ENCODE measurements at places on chromosomes 16 and 17. TPM values are rescaled to one million over a fixed set of nuclear protein-coding genes. Genes with fewer than 3 reads are reported as not detected.

ATP1B2 gene
- 0.07 TPM for total RNA-seq

CFAP119 gene
- 0.91 TPM for total RNA-seq

AANAT gene
- total RNA-seq, result not detected

BCL7C gene
- 27.1 TPM for total RNA-seq

DPEP3 gene
- not detected for total RNA-seq

AATK gene
- total RNA-seq, result 1.0 TPM

TRPV3 gene
- total RNA-seq, result 2.3 TPM

TBC1D3G gene
- total RNA-seq, result not detected

CACNG1 gene
- not detected for total RNA-seq

CMTM2 gene
- total RNA-seq, result not detected

ABCC12 gene
- 0.26 TPM for total RNA-seq

NXPH3 gene
- total RNA-seq, result 2.9 TPM

BRCA1 gene
- total RNA-seq, result 10.1 TPM

OTOP2 gene
- not detected for total RNA-seq

SLFN12 gene
- 17.0 TPM for total RNA-seq

HMOX2 gene
- 46.5 TPM for total RNA-seq

SLC16A13 gene
- total RNA-seq, result 0.85 TPM

TMEM98 gene
- total RNA-seq, result 196 TPM

CMTM1 gene
- total RNA-seq, result 2.2 TPM

CTU2 gene
- total RNA-seq, result 17.8 TPM

NFATC2IP gene
- total RNA-seq, result 17.7 TPM

TEX19 gene
- total RNA-seq, result not detected

CRHR1 gene
- not detected for total RNA-seq

NACA2 gene
- total RNA-seq, result 0.13 TPM

SMIM36 gene
- not detected for total RNA-seq

TP53TG3 gene
- total RNA-seq, result not detected

ZNF200 gene
- total RNA-seq, result 5.9 TPM
